Activated T-cell treated with anti-CD3 and anti-CD28 coated beads, Interleukin-2, amount 50 U/mL, for 48 hours (primary cell): ENCODE measurements at places on chromosomes 2 and 18.

- DNase-seq: no peak
Observed at GRCh38 chr18:416930-417329, 83.6 kb downstream of the COLEC12 start.

DNA sequence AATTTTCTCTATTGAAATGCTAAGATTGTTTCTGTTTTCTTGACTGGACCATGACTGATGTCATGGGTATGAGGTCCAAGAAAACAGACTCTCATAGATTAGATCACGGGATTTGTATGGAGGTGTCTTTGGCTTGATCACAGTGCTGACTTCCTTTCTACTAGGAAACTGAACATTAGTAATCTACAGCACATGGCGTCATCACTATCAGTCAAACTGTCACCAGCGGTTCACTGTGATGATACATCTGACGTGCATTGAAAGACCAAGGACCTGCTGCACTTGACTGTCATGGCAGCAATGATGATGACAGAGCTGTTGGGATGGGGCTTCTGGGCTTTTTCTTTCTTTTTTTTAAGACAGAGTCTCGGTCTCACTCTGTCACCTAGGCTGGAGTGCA lies 28.2 kb upstream of the IMPA2 start:
- no peak for DNase-seq

DNA sequence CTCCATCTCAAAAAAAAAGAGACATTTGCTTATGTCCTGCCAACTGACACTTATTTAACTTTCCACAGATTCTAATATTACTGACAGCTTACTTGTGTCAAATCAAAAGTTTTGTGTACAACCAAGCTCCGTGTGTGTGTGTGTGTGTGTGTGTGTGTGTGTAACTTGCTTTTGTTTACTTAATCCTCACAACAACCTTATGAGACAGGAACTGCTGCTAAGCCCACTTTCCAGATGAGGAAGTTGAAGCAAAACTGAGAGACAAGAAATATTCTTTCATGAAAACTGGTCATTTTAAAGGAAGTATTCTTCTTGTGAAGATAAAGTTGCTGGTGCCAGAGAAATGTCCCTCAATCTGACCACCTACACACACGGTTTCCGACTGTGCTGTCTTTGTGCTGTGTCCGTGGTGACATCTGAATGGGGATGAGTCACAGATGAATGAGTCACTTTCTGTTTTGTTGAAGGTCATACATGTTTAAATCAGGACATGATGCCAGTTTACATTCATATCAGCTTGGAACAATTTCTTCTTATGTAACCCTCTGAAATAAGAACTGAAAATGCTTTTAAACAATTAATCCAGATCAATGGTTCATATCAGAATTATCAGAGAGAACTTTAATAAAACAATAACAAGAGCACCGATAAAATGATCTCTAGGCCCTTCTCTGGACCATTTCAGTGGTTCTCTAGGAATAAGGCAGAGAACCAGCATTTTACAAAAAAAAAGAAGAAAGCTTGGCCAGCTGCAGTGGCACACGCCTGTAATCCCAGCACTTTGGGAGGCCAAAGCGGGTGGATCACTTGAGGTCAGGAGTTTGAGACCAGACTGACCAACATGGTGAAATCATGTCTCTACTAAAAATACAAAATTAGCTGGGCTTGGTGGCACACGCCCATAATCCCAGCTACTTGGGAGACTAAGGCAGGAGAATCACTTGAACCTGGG lies 95.5 kb downstream of the THNSL2 start:
- no peak for DNase-seq

DNA sequence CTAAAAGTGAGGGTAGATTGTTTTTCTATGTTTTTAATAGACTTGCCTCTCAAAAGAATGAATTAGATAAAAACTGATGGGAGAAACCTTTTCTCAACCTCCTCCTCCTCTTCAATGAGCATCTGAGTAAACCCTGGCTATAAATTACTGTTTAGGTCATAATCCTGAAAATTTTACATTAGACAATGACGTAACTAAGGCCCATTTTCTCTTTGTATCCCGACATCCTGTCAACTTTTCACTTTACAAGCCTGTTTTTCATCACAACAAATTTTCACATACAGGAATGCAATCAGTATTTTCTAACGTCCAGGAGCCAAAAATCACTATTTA lies 1.3 kb downstream of the SPIRE1 start:
- no peak for DNase-seq

DNA sequence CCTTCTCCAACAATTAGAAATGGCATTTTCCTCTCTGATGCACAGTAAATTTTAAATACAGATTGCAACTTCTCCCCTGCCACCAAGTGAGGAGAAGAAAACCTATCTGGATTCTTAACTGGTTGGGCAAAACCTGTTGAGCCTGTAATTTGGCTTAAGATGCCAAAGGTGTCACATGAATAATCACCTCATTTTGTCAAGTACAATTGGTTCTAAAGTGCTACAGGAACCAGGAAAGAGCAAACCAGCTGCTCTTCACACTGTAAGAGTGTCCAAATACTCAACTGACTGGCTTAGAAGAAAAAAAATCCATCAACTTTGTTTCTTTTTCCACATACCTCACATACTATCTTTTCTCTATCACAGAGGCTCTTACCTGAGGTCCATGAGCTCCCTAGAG lies 35.4 kb downstream of the NPC1 start:
- DNase-seq: no peak

DNA sequence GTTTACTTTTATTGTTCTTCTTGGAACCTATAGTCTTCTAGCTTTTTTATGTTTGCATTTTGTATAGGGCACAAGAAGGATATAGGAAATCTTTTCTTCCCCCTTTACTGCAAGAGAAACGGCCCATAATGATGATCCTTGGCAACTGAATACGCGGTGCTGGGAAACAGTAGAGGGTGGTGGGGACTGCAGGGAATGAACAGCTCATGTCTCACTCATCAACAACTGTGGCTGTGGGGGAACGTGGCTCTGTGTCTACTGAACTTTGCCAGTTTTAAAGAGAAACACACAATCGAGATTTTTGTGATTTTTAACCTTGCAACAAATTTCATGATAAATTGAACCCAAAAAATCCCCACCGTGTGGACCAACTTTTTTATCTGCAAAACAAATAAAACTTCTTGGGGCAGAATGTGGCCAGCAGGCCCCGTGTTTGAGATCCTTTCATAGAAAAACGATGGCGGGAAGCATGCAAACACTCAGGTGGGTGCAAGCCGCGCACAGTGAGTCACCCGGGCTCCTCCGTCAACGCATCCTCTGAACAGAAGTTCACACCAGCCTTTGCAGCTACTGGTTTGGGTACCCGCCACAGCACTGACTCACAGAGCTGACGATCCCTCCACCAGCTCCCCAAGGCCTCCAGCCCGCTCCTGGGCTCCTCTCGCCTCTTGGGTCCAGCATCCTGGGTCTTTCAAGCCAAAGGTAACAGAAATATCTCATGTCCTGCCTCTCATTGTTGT lies 149.3 kb downstream of the COL6A3 start:
- DNase-seq: no peak

DNA sequence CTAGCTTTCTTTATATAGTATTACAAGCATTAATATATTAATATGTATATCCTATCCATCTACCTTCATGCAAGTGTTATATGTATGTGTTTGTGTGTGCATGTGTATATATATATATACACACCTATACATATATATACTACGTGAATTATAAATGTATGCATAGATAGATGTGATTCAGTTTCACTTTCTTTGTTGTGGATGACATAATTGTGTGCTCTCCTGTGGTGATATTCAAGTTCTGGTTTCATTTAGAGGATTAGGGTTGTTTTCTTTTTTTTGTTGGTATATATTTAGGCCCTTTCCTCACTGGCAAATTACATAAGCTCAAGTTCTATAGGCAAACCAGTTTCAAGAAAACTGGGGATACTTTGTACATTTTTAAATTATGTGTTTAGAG lies 225.7 kb upstream of the FANCL start:
- DNase-seq: no peak

GRCh38 chr18:39599251-39599650 lies 2033.7 kb upstream of the CELF4 start:
- DNase-seq: no peak

GRCh38 chr2:26347286-26347865 lies 787 bp upstream of the ADGRF3 start:
- no peak for DNase-seq

DNA sequence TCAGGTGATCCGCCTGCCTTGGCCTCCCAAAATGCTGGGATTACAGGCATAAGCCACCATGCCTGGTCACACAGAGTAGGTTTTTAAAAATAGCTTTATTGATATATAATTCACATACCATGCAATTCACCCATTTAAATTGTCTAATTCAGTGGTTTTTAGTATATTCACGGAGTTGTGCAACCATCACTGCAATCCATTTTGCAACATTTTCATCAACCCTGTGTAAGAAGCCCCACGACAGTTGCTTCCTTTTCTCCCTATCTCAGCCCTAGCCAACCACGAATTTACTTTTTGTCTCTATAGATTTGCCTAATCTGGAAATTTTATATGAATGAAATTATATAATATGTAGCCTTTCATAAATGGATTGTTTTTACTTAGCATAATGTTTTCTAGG lies 266.4 kb downstream of the NAPG start:
- DNase-seq: no peak

DNA sequence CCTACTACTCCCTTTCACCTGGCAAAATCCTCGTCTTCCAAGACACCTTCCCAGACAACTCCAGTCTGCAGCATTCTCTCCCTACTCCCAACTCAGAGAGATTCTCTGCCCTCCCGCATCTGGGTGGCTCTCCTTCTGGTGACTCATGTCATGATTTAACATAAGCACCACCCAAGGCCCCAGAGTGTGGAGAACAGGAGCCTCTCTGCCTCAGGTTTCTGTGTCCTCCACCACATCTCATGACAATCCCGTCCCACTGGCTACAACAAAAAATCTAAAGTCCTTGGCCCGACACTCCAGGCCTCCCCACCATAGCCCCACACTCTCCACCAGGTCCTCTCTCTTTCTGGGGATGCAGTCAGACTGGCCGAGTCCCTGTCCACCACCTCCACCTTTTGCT lies 197.1 kb downstream of the BCL11A start:
- DNase-seq: no peak

- DNase-seq: peak; percentile 76
Observed at GRCh38 chr2:28610583-28611201, 114.8 kb downstream of the PLB1 start.

DNA sequence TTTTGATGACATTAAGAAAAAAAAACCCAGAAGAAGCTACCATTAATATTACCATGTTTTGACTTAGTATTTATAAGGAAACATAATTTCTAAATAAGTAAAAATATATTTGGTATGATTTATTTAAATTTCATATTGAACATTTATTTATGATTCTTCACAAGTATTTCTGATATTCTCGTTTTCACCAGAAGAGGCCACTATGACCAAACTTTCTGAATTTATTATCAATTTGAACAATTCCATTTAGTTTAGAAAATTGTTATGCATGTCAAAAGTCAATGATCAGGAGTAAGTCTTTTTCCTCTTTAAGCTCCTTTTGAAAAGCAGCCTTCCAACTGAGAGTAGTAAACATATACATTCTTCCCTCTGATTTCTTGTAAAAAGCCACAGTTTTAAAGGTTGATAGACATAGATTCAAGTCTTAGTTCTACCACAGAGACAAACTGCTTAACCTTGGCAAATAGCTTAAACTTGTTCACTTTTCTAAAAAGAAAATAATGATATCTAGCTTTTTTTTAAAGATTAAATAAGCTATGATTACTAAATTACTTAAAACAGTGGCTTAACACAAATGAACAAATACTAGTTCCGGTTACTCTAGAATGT lies 329.9 kb downstream of the TRIB2 start:
- no peak for DNase-seq

- DNase-seq: no peak
Observed at GRCh38 chr2:233387667-233388528, 33.6 kb downstream of the DGKD start.

- DNase-seq: no peak
Observed at GRCh38 chr2:54590216-54591120, 133.0 kb upstream of the EML6 start.

DNA sequence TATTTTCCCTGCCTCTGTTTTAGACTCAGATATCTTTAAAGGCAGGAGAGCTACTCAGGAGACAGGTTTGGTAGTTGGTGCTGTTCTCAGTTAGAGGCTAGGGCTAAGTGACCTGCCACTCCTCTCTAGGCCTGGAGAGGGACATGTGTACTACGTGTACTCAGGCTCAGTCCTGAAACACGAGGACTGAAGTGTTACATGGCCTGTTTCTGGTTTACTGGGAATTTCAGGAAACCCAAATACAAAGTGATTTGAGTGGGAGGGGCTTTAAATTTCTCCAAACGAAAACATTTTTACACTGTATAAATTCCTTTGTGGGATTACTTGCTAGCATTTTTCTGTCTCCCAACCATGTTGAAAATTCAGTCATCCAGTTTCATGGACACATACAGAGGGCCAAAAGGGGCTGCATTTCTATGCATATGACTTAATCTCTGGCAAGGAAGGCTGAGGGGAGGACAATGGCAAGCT lies 343.3 kb downstream of the CYP26B1 start:
- no peak for DNase-seq

DNA sequence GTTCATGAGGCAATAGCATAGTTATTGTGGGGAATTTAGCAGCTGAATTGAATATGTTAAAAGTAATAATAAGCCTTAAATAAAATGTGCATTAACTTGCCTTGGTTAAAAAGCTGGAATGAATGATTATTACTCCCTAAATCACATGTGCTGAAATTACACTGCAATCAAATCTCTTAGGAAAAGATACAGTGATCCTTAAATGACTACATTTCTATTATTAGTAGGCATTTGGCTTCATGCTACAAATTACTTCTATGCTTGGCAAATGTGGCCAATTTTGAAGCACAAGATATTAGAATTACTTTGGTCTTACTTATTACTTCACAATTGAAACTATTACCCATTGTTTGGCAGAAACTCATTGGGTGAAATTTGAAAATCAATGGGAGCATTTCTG lies 5.4 kb downstream of the RND3 start:
- no peak for DNase-seq

- no peak for DNase-seq
Observed at GRCh38 chr2:98157557-98157956, 70.6 kb downstream of the VWA3B start.

- DNase-seq: no peak
Observed at GRCh38 chr2:101509499-101510284, 34.8 kb upstream of the RFX8 start.

DNA sequence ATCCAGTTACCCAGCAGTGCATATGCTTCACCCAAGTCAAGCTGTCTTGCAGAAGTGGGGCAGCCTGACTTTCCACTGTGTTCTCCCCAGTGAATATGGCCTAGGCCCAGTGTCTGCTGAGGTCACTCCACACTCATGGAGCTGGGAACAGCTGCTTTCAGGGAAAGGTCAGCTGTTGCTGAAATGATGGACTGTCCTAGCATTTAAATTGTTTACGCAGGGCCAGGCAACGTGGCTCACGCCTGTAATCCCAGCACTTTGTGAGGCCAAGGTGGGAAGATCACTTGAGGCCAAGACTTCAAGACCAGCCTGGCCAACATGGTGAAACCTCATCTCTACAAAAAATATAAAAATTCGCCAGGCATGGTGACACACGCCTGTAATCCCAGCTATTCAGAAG lies 86.5 kb downstream of the LIPG start:
- no peak for DNase-seq
